ENCODE measurements at places on chromosomes 2 and 18.

- H3K4me1 ChIP-seq: peaks cover 7% of the 10 kb centered on the region
- H3K27me3 ChIP-seq: no peaks in the 10 kb centered on the region
- H3K27ac ChIP-seq: no peak overlapping the region
- no peak overlapping the region for H3K4me3 ChIP-seq
Observed at GRCh38 chr18:48799724-48800315, 150.9 kb downstream of the SMAD7 start.

- DNase-seq: no peak
- H3K27me3 ChIP-seq: no peaks in the 10 kb centered on the region
- no peaks in the 10 kb centered on the region for H3K4me1 ChIP-seq
- no peak overlapping the region for H3K4me3 ChIP-seq
Observed at GRCh38 chr18:55443776-55444175, 144.2 kb downstream of the TCF4 start.

DNA sequence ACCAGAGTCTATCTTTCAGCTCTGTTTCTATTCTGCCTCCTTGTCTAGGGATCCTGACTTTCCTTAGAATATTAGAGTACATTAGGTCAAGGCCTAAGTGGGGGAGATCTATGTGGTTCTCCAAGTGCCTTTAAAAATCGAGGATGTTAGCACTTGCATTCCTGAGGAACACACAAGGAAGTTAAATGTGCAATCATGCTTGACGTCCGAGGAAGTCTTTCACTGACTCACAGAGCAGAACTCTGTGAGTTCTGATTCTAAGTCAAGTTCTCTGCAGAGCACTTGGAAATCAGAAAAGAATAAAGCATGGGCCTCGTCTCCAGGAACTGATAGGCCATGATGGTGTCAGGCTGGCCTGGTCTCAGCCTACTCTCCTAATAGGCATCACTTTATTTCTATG, 17.2 kb downstream of the FHOD3 start:
- no peak for DNase-seq
- no peaks in the 10 kb centered on the region for H3K36me3 ChIP-seq
- H3K4me1 ChIP-seq: no peaks in the 10 kb centered on the region
- H3K4me3 ChIP-seq: no peak overlapping the region
- no peak overlapping the region for H3K27ac ChIP-seq

DNA sequence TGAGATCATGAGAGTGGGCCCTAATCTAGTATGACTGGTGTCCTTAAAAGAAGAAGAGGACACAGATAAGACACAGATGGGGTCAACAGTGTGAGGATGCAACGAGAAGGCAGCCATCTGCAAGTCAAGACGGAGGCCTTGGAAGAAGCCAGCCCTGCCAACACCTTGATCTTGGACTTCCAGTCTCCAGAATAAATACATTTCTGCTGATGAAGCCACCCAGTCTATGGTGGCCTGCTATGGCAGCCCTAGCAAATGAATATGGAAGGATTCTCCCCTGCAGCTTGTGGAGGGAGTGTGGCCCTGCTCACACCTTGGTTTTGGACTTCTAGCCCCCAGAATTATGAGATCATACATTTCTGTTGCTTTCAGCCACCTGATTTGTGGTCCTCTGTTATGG, 12.3 kb downstream of the CTIF start:
- no peaks in the 10 kb centered on the region for H3K27me3 ChIP-seq
- no peak overlapping the region for H3K4me3 ChIP-seq
- no peaks in the 10 kb centered on the region for H3K4me1 ChIP-seq
- H3K27ac ChIP-seq: no peak overlapping the region
- H3K36me3 ChIP-seq: no peaks in the 10 kb centered on the region

DNA sequence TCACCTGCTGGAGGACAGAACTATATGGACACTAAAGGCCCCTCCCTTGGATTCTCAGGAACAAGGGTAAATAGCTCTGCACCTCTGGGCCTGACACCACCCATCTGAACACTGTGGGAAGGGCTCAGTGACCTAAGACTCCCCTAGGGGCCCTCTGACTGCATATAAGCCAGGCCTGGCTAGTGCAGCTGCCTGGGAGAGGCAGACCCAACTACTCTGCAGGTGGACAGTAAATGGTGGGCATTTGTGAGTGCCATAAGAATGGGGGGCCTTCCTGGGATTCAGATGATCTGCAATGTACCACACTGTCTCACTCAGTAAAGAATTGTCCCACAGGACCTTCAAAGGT, 11.2 kb upstream of the WIPF1 start:
- no peak overlapping the region for H3K4me3 ChIP-seq
- no peak overlapping the region for H3K27ac ChIP-seq
- no peaks in the 10 kb centered on the region for H3K4me1 ChIP-seq
- DNase-seq: no peak
- H3K27me3 ChIP-seq: no peaks in the 10 kb centered on the region

DNA sequence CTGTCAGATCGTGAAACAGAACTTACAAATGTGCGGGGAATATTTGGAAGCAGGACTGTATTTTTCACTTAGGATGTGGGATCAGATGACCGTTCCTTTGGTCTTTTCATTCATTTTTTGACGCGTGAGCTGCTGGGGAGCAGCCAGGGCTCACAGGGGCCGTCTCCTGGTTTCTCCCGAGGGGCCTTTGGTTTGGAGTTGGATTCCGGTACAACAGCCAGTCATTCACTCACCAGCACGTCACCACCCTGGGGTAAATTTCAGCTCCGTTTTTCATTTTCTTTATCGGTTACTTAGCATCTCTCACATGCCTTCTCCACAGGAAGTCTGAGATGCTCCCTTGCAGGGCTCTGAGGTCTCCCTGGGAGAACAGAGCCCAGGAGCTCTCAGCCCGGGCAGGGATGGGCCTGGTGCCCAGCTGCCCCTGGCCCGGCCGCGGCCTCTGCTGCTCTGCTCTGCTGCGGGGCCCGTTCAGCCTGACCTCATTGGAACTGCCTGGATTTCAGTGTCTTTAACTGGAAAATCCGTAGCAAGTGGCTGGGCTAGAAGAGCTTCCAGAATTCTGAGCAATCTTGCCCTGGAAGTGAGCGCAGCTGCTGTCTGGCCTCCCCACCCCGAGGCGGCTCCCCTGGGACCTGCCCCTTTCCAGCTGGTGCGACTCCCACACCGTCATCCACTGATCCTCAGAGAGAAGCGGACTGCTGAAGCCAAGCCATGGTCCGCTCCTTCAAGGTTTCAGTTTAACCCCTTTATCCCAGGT, 335.6 kb downstream of the EIPR1 start:
- no peaks in the 10 kb centered on the region for H3K27me3 ChIP-seq
- no peaks in the 10 kb centered on the region for H3K36me3 ChIP-seq
- peak; percentile 20 for DNase-seq

DNA sequence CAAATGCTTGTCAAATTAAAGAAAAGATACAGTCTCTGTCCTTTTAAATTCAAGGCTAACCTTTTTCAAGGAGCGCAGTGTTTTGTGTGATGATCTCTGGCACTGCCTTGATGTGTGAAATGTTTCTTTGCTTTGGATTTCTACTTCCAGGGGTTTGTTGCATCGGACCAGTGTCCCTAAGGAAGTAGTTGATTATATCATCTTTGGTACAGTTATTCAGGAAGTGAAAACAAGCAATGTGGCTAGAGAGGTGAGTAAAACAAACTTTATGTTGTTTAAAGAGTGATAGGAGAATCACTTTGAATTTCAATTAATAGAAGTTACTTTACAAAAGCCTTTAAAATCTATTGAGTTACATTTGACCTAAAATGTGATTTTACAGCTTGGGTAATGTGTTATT, 28.8 kb downstream of the HADHB start:
- no peaks in the 10 kb centered on the region for H3K4me1 ChIP-seq
- H3K27ac ChIP-seq: peak overlapping the region; percentile 15
- no peaks in the 10 kb centered on the region for H3K27me3 ChIP-seq

DNA sequence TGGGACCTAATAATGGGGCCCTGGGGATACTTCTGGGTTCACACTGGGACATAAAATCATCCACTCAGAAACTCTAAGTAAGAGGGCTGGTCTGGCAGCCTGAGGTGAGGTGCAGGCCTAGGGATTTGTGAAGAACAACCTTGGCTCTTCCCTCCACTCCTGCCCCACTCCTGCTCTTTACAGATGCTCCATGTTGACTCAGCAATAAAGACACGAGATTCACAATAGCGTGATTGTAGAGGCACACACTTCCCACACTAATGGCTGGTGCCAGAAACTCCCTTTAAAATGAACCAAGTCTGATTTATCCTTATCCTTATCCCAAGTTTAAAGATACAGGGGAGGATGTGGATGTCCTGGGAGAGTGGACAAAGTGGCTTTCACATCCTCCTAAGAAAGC, 228.2 kb downstream of the ACTR3 start:
- H3K4me3 ChIP-seq: no peak overlapping the region
- H3K27ac ChIP-seq: no peak overlapping the region
- DNase-seq: no peak
- no peaks in the 10 kb centered on the region for H3K4me1 ChIP-seq
- H3K27me3 ChIP-seq: no peaks in the 10 kb centered on the region

DNA sequence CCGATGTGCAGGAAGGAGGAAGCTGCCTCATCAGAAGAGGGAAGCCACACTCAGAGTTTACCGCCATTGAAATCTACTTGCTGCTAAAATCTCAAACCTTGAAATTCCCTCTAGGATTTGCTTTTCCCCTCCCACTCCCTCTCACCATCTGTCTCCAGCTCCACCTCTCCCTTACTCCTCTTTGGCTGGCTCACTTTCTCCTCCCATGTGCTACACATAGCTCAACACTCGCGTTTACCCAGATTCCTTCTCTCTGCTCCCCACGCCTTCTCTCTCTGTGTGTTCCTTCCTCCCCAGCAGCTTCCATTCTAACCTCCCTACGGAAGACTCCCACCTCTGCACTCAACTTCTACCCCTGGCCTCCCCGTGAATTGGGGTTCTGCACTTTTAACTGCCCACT, 143.1 kb downstream of the DNER start:
- no peaks in the 10 kb centered on the region for H3K4me1 ChIP-seq
- peak overlapping the region; percentile 61 for H3K27ac ChIP-seq
- DNase-seq: no peak
- H3K4me3 ChIP-seq: no peak overlapping the region
- H3K36me3 ChIP-seq: no peaks in the 10 kb centered on the region
- H3K27me3 ChIP-seq: no peaks in the 10 kb centered on the region

DNA sequence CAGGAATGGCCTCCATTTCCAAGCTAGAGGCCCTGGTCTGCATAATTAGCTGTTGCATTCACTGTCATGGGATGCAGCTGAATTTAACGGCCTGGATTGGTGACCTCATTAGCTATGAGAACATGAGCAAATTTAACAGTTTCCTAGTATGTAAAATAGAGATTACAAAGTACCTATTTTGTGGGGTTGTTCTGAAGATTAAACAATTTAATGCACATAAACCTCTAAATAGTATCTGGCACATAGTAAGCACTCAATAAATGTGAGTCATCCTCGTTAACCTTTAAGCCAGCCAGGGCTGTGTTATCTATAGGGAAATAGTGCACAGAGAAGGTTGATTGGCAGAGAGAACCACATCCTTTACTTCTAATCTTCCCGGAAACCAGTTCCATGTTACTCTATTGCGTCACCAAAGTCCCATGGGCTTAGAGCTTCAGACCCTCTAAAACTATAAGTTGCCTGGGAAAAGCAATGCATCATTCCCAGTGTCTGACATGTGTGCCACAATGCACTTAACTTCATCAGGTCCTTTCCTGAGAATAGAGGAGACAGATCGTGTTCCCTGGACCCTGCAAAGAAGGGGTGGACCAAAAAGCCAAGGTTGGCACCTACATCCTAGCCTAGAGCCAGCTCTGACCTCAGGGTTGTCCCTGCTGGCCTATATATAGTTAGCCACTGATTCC, 196.5 kb downstream of the LNPK start:
- no peak for DNase-seq
- no peaks in the 10 kb centered on the region for H3K36me3 ChIP-seq
- H3K4me3 ChIP-seq: no peak overlapping the region
- no peaks in the 10 kb centered on the region for H3K4me1 ChIP-seq

DNA sequence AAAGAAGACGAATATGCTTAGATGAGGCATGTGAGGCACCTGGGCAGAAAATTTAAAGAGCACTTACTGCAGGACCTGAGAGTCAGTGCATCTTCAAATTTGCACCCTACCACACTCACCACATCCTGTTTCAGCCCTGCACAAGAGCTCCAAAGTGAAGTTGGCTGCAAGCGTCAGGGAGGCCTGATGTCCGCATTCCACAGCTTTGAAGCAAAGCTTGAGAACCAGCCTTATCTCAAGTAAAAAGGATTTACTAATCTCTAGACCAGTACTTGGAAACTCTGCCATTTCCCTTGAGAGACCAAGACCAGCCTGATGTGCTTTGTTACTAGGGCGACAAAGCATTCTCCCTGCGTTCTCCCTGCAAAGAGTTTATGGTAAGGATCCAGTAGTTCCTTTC, 3.4 kb upstream of the ASNSD1 start:
- no peaks in the 10 kb centered on the region for H3K36me3 ChIP-seq
- H3K4me3 ChIP-seq: no peak overlapping the region

DNA sequence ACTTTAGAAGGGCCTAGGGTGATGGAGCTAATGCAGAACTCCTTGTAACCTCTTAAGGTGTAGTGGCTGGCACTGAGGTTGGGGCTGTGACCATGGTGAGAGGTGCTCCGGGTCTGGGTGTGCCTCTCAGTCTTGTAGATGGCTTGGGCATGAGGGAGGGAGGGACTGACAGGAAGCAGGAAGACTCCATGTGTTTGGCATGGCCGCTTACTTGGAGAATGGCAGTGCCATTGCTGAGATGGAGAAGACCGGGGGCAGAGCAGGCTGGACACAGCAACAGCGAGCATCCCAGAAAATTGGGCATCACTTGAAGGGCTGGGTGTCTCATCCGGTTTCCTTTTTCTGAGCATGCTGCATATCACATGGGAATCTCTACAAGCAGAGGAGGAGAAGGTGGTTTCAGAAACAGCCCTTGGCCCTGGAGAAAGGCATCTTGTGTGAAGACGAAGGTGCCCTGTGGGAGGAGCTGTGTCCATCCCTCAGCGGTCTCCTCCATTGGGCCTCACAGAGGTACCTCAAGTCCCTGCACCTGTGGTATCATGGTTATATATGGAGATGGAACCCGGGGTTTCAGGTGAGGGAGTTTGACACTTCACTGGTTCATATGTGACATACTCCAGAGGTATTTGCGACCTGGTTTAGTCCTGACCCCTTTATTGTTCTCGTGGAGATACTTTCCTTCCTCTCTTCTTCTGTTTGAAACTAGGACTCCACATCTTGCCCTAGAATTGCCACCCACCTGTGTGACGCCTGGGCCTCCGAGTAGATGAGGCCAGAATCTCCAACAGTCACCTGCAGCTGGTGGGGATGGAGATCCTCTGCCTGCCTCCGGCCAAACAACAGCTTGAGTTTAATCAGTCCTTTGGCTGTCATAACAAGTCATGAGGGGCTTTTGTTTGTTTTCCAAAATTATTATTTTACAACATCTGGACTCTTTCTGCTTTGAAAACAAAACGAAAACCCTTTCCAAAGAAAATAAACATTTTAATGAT, 45.6 kb downstream of the INPP4A start:
- no peaks in the 10 kb centered on the region for H3K27me3 ChIP-seq
- H3K4me1 ChIP-seq: no peaks in the 10 kb centered on the region
- H3K4me3 ChIP-seq: no peak overlapping the region
- peak overlapping the region; percentile 60 for H3K27ac ChIP-seq
- DNase-seq: no peak
- no peaks in the 10 kb centered on the region for H3K36me3 ChIP-seq

- no peak overlapping the region for H3K4me3 ChIP-seq
- no peaks in the 10 kb centered on the region for H3K27me3 ChIP-seq
- DNase-seq: no peak
Observed at GRCh38 chr2:186125625-186126024, 360.4 kb upstream of the ZC3H15 start.

Data from uterus (tissue), 4 donors.